ENCODE measurements at places on chromosomes 13 and 19.

GRCh38 chr13:53250272-53250875 is 221.8 kb downstream of the OLFM4 start:
- no peak for DNase-seq

GRCh38 chr13:99700468-99700867 is 199.2 kb downstream of the TM9SF2 start:
- no peak for DNase-seq

DNA sequence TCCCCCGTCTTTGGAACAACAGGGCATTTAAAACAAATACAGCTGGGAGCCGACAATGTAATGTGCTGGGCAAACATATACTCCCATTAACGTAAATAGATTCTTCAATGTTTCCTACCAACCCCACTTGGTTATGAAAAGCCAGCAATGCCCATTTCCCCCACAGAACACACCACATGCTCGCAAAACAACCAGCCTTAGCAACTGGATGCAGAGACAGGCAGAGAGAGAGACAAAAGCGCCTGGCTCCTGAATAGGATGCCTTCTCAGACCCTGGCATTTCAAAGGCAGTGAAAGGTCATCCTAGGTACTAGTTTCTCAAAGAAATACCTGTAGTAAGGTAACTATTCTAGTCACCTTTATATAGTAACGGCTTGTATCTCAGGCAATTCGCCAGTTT is 462.9 kb downstream of the ITGBL1 start:
- no peak for DNase-seq

- no peak for DNase-seq
Measured at GRCh38 chr19:52638601-52639000, 446 bp upstream of the ZNF83 start.

DNA sequence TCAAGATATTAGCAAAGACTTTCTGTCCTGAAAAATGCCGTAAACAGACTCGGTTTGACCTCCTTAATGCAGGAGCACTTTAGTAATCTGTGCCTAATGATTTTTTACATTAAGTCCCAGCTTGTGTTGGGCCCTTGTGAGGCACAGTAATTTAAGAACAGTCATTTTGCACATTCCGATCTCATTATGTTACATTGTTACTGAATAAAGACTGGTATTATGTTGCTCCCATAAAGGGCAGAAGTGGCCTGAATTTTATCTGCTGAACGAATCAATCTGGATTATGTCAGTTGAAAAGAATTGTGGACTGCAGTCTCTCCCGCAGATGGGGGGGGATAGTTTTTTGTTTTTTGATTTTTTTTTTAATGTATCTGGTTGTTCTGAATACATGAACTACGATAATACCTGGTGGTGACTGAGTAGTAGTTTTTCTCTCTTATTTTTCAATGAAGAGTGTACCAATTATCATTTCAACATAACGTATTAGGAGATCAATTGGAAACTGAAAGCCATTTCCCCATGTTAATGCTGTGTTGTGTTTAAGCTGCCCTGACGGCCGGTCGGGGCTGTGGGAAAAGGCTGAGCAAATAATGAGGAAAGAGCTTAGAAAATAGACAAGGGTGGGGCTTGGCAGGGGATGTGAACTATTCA is 290.2 kb downstream of the ZNF536 start:
- peak; percentile 67 for DNase-seq

DNA sequence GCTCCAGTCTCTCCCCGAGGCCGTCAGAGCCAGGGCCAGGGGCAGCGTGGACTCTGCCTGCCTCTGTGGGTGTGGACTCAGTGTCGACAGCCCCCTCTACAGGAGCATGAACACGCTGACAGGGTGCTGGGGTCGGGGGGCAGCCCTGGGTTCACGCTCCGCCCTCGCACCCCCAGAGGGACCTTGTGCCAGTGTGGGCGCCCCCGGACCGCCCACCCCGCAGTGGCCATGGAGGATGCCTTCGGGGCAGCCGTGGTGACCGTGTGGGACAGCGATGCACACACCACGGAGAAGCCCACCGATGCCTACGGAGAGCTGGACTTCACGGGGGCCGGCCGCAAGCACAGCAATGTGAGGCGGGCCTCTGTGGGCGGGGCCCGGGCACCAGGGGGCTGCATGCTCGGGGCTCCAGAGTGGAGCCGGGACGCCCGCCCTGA is 8.3 kb downstream of the TRPM4 start:
- no peak for DNase-seq

GRCh38 chr19:32022044-32022640 is 323.3 kb upstream of the ZNF507 start:
- no peak for DNase-seq

- no peak for DNase-seq
Measured at GRCh38 chr13:45827318-45827717, 24.2 kb downstream of the SIAH3 start.

DNA sequence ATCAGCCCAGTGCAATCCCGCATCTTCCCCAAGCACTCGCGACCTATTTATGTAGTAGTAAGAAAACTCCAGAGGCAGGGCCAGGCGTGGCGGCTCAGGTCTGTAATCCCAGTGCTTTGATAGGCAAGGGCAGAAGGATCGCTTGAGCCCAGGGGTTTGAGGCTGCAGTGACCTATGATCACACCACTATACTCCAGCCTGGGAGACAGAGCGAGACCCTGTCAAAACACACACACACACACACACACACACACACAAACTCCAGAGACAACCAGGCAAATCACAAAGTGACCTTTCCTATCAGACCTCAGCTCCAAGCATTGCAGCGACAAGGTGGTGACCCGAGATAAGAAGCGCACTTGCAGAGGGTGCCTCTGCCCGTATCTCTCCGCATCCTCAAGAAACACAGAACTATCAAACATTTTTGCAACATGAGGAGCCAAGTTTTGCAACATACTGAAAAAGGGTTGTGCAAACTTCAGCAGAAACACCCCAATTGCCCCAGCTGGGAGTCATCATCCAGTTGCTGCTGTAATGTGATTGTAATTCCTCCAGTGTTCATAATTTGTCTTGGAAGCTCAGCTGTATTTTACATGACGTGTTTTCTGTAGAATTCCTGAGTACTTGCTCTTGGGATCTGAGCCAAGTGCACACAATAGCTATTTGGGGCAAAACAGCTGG is 8.7 kb upstream of the KLF2 start:
- no peak for DNase-seq

DNA sequence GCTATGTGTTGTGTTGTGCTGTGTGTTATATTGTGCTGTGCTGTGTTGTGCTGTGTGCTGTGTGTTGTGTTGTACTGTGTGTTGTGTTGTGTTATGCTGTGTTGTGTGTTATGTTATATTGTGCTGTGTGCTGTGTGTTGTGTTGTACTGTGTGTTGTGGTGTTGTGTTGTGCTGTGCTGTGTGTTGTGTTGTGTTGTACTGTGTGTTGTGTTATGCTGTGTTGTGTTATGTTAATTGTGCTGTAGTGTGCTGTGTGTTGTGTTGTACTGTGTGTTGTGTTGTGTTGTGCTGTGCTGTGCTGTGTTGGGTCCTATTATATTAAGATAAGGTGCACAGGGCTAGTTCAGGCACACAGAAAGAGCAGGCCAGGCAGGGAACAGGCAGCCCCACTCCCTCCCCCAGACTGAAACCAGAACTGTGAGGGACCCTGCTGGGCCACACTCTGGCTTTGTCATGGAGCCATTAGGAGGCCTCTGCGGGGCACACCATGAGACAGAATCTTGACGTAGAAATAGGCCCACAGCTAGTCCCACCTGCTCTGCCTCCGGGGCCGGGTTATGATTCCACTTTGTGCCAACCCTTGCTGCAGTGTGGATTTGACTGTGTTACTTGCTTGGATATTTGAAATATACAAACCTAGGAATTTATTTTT is 12.1 kb downstream of the SOX1 start:
- no peak for DNase-seq

GRCh38 chr19:7595466-7596133 is at the start of gene CAMSAP3:
Gene CAMSAP3, plus strand, starts transcription at chr19:7595863. Its CDS starts 140 bp downstream, at chr19:7596003.
- DNase-seq: peak; percentile 86

DNA sequence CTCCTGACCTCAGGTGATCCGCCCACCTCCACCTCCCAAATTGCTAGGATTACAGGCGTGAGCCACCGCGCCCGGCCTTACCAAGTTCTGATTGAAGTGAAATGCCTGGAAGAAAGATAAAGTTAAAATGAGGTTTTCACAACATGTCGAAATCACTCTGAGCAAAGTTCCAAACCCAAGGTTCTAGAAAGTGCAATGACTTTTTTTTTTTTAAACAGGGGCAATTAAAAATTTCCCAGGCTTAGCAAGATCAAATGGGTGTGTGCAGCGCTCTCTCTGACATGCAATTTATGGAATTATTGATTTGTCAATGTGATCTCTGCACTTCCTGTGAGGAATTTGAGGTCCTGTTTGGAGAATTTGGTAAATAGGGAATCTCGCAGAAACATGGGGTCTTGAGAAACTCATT is 12.8 kb upstream of the MAP2K2 start:
- DNase-seq: no peak

DNA sequence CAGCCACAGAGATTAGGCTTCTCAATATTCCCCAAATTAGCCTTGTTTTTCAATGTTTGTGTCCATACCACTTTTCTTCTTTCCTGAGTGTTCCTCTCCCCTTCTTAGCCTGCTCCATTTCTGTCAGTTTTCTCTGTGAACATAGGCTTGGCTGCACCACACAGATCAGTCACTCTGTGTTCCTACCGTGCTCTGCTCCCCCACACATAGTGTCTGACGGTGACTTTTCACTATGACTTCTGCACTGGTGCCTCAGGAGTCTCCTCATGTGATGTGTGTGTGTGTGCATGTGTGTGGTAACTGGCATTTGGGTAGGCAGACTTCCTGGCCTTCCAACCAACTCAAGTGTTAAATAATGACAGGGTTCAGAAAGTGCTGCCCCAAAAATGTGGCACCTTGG is 47.9 kb upstream of the MYCBP2 start:
- DNase-seq: no peak

DNA sequence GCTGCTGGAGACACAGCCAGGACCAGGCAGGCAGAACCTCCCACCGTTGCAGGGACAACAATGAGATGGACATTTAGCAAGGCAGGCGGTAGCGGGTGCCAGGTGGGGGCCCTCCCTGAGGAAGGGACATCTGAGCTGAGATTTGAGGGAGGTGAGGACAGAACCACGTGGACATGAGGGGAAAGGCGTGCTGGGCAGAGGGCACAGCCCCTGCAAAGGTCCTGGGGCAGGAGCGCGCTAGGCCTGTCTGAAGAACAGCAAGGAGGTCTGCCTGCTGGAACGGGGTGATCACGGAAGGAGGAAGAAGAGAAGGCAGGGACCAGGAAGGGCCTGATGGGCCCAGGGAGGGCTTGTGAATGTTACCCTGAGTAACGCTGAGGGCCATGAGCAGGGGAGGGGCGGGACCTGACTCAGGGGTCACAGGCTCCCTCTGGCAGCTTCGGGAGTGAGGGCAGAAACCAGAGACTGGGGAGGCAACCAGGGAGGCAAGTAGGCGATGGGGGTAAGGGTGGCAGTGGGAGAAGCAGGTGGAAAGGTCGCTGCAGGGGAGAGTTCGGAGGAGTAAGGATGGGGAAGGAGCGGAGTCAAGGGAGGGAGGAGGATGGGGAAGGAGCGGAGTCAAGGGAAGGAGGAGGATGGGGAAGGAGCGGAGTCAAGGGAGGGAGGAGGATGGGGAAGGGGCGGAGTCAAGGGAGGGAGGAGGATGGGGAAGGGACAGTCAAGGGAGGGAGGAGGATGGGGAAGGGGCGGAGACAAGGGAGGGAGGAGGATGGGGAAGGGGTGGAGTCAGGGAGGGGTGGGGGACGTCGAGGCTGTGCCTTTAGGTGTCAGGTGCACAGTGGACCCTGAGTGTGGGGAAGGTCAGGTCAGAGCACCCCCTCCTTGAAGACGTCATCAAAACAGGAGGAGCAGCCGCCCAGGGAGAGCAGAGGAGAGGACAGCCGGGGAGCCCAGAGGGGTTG is 15.7 kb upstream of the B3GNT3 start:
- DNase-seq: peak; percentile 50

GRCh38 chr13:30798776-30799355 is 63.5 kb downstream of the ALOX5AP start:
- no peak for DNase-seq

- no peak for DNase-seq
Measured at GRCh38 chr19:33407716-33408115, 34.2 kb downstream of the CEBPG start.

DNA sequence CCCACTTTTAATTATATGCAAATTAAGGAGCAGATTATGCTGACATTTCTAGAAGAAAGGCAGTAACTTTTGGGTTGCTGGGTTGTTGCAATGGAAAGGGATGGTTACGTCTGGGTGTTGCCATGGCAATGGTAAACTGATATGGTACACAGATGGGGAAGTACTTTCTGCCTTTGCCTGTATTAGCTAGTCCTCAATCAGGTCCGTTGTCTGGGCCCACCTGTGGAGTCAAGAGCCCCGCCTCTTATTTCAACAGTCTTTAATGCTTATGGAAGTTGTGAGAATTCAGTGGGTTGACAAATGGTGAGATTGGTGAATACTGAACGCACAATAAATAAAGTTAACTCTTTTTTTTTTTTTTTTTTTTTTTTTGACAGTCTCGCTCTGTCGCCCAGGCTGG is 30.6 kb upstream of the DPP9 start:
- no peak for DNase-seq

GRCh38 chr19:4732680-4733114 is 9.1 kb upstream of the DPP9 start:
- peak; percentile 74 for DNase-seq

GRCh38 chr19:51194527-51195315 is 30.2 kb upstream of the CD33 start:
- no peak for DNase-seq

DNA sequence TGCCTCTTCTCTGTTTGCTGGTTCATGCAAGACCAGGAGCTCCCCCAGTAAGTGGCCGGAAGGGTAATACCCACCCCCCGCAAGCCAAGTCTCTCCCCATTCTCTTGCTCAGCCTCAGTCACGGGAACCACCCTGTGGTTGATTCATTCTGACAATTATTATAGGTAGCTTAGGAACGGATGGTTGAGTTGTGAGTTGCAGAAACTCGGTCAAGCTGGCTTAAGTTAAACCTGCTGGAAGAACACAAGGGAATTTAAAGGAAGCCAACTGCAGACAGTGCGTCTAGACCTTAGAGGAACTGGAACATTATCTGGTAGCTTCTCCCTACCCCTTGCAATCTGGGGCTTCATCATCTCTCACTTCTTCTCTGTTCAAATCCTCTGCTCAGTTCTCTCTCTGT is 8.9 kb downstream of the FPR1 start:
- DNase-seq: no peak

DNA sequence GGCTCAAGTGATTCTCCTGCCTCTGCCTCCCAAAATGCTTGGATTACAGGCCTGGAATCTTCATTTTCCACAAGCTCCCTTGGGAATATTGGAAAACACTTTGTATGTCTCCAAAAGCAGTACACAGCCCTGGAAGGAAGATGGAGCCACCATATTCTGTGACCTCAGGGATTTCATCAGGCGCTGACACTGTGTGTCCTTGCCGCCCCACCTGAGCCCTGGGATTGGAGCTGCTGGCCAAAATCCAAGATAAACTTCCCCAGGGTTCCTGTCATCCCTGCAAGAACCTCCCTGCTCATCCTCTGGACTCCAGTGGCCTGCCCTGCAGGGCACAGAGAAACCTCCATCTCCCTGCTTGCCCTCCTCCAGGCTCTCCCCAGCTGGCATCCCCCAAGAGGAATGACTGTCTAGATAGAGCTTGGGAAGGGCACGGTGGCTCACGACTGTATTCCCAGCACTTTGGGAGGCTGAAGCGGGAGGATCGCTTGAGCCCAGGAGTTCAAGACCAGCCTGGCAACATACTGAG is 1.3 kb upstream of the GNG7 start:
- DNase-seq: no peak
